ENCODE measurements at places on chromosomes 7 and 10.

DNA sequence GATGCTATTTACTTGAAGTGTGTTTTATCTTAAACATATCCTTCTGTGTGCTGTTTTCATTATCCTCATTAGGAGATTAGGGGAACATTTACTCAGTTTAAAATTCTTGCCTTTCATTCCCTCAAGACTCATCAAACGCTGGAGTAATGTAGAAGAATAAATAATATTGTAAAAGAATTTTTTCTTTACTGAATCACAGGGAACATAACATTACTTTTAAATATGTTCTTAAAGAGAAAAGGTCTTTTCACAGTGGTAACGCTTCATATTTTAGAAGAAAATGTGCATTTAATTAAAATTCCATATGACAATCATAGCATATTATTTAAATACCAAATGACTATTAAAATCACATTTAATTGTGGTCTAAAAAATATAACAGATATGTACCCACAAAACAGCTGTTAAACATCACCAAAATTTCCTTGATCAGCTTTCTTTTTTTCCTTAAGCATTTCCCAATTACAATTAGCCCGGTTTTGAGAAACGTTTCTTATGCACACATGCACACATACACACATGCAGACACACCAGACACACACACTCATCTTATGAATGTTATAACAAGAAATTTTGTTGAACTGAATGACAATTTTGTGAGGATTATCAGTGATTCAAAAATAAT, 102.0 kb upstream of the GLI3 start:
- no peak for DNase-seq

GRCh38 chr10:84098667-84099066, 40.6 kb upstream of the GHITM start:
- no peak for DNase-seq

GRCh38 chr10:68560186-68560942, at the start of gene TET1:
TET1 (plus strand) TSS chr10:68560337; CDS start chr10:68572339, 12,002 bp downstream.
- no peak for DNase-seq

DNA sequence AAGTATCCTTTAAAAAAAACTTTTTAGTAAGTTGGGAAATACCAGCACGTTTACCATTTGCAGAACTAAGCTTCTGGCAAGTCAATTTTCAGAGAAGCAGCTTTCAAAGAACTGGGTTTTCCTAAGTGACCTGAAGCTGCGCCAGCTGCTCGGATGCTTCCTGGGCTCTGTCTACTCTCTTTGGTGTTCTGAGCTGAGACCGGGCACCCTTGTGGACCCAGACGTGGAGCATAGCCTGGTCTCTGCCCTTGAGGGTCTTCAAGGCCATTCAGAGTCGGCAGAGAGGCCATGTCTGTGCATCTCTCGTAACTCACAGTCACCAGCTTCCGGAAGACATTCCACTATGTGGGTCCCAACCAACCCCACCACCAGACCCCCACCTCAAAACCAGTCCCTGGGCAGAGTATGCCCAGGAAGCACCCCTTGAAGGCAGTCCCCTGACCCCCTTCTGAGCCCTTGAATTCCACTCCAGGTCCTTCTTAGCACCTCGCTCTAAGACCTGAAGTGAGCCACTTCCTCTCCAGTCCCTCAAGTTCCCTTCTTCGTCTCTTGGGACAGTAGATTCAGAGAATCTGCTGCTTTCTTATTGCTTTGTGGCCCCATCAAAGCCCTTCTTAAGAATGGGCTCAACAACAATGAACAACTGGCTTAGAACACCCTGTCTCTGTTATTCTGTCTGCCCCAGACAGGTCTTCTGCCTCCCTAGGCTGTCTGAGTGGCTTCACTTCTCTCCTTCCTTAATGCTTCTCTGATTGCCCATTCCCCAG, 8.5 kb downstream of the CALML5 start:
- DNase-seq, result no peak

DNA sequence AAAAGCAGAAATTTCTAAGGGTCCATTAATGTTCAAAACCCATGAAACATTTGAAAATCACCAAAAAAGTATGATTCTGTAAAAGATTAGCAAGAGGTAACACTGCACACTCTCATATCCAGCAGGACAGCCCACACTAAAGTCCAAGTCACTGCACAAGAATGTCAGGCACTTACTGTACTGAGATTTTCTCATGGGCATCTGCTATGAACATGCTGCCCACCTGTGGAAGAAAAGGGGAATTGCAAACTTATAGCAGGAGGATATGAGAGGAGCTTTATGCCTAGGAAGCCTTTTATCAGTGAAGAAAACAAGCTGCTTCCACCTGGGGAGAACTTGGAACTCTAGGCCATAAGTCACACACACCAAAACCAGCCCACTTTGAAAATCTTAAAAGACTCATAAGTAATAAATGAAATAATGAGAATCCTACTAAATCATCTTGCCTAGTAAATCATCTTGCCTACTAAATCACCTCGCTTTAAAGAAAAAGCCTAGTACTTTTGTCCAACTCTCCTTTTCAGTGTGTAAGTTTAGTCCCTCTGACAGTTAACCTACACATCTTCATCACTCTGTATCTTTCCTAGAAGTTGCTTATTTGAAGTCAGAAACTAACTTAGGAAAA, 46.1 kb downstream of the ARMH3 start:
- no peak for DNase-seq

- DNase-seq, result no peak
These were observed 28.2 kb upstream of the IL6 start for GRCh38 chr7:22698767-22699166.

GRCh38 chr7:40659231-40659630, 524.4 kb downstream of the SUGCT start:
- no peak for DNase-seq

All from stimulated activated CD8-positive, alpha-beta memory T cell treated with anti-CD3 and anti-CD28 coated beads, Interleukin-2, amount 100 ng/mL, for 1 hour (primary cell).